Naive thymus-derived CD8-positive, alpha-beta T cell (primary cell): ENCODE measurements at places on chromosomes 16 and 17. TPM values are rescaled to one million over a fixed set of nuclear protein-coding genes. Genes with fewer than 3 reads are reported as not detected.

The HNF1B gene
- total RNA-seq: not detected

The CCL18 gene
- total RNA-seq: not detected

DNA sequence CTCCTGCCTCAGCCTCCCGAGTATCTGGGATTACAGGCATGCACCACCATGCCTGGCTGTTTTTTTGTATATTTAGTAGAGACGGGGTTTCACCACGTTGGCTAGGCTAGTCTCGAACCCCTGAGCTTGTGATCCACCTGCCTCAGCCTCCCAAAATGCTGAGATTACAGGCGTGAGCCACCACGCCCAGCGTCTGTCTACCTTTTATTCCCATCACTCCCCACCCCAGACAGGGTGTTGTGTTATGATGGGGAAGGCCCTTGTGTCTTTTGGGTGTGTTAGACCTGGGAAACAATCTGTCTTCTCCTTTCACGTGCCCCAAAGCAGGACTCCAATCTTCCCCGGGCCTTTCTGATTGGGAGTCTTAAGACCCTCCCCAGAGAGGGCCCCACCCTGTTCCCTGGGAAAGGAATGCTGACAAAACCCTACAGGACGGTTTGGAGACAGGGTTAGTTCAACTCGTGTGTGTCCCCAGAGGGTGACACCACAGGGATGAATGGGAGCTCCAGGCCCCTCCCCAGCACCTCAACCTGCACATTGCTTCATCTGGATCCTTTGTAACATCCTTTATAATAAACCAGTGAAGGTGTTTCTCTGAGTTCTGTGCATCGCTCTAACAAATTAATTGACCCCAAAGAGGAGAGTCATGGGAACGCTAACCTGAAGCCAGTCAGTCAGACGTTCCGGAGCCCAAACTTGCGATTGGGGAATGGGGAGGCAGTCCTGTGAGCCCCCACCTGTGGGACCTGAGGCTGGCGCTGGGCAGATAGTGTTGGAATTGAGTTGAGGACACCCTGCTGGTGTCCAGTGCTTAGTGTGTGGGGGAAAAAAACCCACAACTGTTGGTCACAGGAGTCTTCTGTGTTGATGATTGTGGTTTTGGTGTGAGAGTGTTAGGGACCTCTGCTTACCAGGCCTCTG is 3.2 kb upstream of the ELOB start:
- peak overlapping the region; percentile 87 for H3K27ac ChIP-seq
- H3K4me1 ChIP-seq: peaks cover 42% of the 10 kb centered on the region
- H3K4me3 ChIP-seq: peak overlapping the region; percentile 49
- peaks cover 3% of the 10 kb centered on the region for H3K36me3 ChIP-seq
- DNase-seq: no peak

DNA sequence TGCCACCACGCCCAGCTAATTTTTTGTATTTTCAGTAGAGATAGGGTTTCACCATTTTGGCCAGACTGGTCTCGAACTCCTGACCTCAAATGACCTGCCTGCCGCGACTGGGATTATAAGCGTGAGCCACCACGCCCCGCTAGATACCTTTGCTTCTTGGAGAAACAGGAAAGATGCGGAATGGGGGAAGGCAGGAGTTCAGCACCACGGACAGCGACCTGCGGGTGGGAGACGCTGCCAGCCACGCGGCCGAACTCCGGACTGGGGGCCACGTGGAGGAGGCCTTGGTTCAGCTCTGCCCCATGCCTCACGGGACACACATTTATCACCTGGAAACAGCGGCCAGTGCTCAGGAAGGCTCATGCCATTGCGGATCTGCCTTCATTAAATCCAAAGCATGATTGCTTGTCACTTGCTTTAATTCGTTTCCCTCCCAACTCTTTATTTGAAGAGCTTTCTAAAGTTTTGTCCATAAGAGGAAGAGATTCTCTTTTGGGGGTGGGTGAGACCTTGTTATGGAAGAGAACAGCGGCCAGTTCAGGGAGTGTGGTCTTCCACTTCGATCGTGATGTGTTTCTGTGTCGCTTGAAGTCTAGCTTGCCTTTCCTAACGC is 219.9 kb downstream of the ENGASE start:
- peak; percentile 30 for DNase-seq
- peaks cover 8% of the 10 kb centered on the region for H3K27me3 ChIP-seq
- no peak overlapping the region for H3K27ac ChIP-seq

DNA sequence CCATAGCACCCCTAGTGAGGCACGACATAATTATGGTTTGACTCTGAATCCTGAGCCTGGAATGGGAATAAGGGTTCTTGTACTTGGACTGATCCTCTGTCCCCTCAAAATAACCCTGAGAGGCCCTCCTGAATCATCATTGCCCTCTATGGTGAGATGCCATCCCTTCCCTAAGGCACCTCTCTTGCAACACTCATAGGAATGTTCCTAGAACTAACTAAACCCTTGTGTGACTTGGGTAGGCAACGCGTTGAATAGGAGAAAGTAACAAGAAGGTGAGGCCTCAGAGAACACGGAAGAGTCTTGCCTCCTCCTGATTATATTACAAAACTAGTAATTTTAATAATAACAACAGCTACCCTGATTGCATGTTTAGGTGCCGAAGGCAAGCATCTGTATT is 189.1 kb upstream of the ANKFN1 start:
- no peaks in the 10 kb centered on the region for H3K4me1 ChIP-seq
- peaks cover 8% of the 10 kb centered on the region for H3K27me3 ChIP-seq
- no peaks in the 10 kb centered on the region for H3K36me3 ChIP-seq
- no peak for DNase-seq
- H3K27ac ChIP-seq: no peak overlapping the region

DNA sequence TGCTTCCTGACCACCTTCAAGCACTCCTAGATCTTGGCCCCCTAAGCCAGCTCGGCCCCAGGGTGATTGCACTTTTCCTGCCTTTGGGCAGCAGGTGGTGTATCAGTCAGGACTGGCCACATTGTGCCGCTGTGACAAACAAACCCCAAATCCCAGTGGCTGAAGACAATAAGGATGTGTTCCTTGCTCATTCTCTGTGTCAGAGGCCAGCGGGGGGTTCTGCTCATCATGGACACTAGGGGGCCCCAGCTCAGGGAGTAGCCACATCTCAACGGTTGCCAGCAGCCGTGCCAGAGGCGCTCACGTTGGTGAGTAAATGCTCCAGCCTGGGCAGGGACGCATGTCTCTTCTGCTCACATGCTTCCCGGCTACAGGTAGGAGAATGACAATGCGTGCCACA is 60.4 kb downstream of the ZDHHC7 start:
- H3K27ac ChIP-seq: no peak overlapping the region
- DNase-seq: no peak
- no peaks in the 10 kb centered on the region for H3K27me3 ChIP-seq
- no peak overlapping the region for H3K4me3 ChIP-seq
- peaks cover 6% of the 10 kb centered on the region for H3K4me1 ChIP-seq

DNA sequence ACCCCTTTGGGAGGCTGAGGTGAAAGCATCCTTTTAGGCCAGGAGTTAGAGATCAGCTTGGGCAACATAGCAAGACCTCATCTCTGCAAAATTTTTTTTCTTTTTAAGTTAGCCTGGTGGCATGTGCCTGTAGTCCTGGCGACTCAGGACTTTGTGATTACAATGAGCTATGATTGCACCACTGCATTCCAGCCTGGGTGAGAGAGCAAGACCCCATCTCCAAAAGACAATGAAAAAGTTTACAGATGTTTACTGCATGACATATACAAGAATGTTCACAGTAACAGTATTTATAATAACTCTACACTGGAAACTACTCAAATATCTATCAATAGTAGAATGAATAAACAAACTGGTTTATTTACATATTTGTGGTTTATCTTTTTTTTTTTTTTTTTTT is 33.1 kb upstream of the CCL22 start:
- no peak overlapping the region for H3K4me3 ChIP-seq
- no peaks in the 10 kb centered on the region for H3K27me3 ChIP-seq
- H3K4me1 ChIP-seq: no peaks in the 10 kb centered on the region
- H3K36me3 ChIP-seq: no peaks in the 10 kb centered on the region
- DNase-seq: no peak

DNA sequence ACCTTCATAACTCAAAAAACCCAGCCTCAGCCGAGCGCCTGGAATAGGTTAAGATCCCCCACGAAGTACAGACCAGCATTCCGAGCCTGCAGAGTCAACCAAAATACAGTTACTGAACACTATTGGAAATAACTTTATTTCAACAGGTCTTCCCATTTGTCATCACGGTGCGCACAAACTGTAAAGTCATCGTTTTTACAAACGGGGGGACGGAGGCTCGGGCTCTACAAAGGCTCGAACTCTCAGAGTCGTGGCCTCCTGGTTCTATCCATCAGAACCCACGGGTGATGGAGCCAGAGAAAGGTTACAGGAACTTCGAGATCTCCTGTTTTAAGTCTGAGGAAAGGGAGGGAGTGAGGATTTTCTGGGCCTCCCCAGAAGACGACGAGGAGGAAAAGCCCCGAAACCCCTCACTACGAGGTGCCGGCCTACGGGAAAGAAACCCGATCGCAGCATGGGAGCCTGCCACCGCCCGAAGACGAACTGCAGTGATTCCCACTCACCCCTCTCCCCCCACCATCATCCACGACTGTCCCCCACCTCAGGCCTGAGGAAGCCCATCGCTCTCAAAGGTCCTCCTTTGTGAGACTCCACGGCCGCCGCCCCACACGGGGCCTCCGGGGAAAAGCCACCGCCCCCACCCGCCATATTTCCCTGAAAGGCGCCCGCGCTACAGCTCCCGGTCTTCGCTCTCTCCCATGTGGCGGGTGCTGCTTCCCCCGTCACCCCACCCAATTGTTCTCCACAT is 917 bp downstream of the YWHAE start:
- H3K27ac ChIP-seq: peak overlapping the region; percentile 99
- peak; percentile 70 for DNase-seq
- no peaks in the 10 kb centered on the region for H3K27me3 ChIP-seq
- peak overlapping the region; percentile 99 for H3K4me3 ChIP-seq
- no peaks in the 10 kb centered on the region for H3K36me3 ChIP-seq
- peaks cover 48% of the 10 kb centered on the region for H3K4me1 ChIP-seq

- no peak overlapping the region for H3K4me3 ChIP-seq
- no peak overlapping the region for H3K27ac ChIP-seq
- no peaks in the 10 kb centered on the region for H3K36me3 ChIP-seq
- peaks cover 8% of the 10 kb centered on the region for H3K4me1 ChIP-seq
- no peaks in the 10 kb centered on the region for H3K27me3 ChIP-seq
- DNase-seq: no peak
Measured at GRCh38 chr17:76548378-76549214, 8.8 kb downstream of the PRCD start.

DNA sequence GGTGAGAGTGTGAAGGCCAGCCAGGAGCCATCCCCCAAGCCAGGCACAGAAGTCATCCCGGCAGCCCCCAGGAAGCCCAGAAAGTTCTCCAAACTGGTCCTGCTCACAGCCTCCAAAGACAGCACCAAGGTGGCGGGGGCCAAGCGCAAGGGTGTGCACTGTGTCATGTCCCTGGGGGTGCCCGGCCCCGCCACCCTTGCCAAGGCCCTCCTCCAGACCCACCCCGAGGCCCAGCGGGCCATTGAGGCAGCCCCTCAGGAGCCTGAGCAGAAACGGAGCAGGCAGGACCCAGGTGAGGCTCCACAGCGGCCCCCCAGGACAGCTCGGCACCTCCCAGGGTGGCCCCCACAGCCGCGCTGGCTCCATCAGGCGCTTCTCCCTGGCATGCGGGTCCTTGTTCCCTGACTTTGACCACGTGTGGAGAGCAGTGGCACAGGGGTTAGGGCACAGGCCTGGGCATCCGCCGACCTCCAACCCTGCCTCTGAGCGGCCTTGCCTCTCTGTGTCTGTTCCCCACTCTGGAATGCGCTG is 13.5 kb downstream of the FLYWCH2 start:
- no peak overlapping the region for H3K27ac ChIP-seq
- no peak for DNase-seq
- H3K36me3 ChIP-seq: peaks cover 2% of the 10 kb centered on the region
- H3K4me3 ChIP-seq: no peak overlapping the region
- H3K27me3 ChIP-seq: no peaks in the 10 kb centered on the region

DNA sequence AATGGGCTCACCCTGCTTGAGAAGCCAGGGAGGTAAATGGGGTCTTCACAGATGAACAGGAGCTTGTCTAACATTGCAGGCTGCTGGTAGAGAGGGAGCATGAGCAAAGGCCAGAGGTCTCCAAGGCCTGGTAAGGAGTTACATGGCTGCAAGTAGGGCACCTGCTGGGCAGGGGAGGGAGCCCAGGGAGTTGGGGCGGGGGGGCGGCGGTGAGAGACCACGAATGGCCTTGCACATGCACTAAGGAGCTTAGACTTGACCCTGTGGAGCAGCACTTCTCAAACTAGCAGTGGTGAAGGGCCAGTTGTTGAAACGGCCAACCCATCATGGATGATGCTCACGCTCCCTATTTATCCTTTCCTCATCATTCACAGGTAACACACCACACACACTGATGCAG is 38.4 kb downstream of the ERN1 start:
- peak overlapping the region; percentile 90 for H3K27ac ChIP-seq
- H3K36me3 ChIP-seq: peaks cover 22% of the 10 kb centered on the region
- no peak overlapping the region for H3K4me3 ChIP-seq
- DNase-seq: no peak
- H3K27me3 ChIP-seq: no peaks in the 10 kb centered on the region

The CTRB1 gene
- not detected for total RNA-seq

GRCh38 chr16:87391324-87391949 is 699 bp upstream of the MAP1LC3B start:
- H3K4me3 ChIP-seq: peak overlapping the region; percentile 88
- no peak for DNase-seq
- no peaks in the 10 kb centered on the region for H3K27me3 ChIP-seq
- H3K36me3 ChIP-seq: no peaks in the 10 kb centered on the region
- H3K27ac ChIP-seq: peak overlapping the region; percentile 95

The CCL7 gene
- total RNA-seq: not detected

DNA sequence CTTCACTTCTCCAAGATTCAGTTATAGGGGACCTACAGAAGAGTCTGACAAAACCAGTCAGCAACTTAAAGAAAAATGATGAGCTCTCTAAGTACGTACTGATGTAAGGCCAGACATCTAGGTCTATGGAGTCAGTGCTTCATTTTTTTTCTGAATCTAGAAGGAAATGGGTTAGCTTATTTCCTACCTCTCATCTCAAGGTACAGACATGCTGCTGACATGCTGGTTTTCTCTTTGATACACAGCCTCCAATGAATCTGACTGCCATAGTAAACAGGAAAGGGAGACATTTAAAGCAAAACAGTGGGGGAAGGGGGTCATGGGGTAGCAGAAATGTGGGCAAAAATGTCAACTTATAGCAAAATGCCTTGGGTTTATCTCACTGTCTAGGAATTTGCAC is 16.4 kb downstream of the CDR2 start:
- H3K36me3 ChIP-seq: peaks cover 12% of the 10 kb centered on the region
- DNase-seq: peak; percentile 65

The CTRB2 gene
- not detected for total RNA-seq

The MYCBPAP gene
- total RNA-seq: 1.3 TPM

DNA sequence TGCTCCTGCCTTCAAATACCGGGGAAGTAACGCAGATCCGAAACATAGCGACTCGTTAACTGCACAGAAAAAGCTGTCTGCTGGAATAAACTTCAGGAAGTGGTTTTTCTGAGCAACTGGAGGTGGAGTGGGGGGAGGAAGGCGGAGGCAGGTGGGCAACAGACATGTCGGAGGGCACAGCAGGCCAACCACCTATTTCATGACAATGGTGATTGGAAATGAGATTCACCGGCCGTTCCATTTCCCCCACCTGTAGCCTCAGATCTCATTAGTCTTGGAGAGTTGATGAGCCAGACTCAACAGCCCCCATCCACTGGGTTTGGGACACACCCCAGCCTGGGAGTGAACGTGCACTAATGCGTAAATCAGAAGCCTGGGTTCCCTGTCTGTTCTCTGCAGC is 7.7 kb upstream of the PECAM1 start:
- no peaks in the 10 kb centered on the region for H3K36me3 ChIP-seq
- no peak for DNase-seq
- H3K27ac ChIP-seq: peak overlapping the region; percentile 96
- H3K4me3 ChIP-seq: peak overlapping the region; percentile 91
- peaks cover 62% of the 10 kb centered on the region for H3K4me1 ChIP-seq
- no peaks in the 10 kb centered on the region for H3K27me3 ChIP-seq

GRCh38 chr16:54240271-54241129 is 46.1 kb downstream of the IRX3 start:
- H3K4me1 ChIP-seq: no peaks in the 10 kb centered on the region
- H3K27ac ChIP-seq: no peak overlapping the region
- DNase-seq: no peak
- no peak overlapping the region for H3K4me3 ChIP-seq
